ENCODE measurements at places on chromosomes 1 and 21.
A peak's percentile ranks its signal among the peaks of the same experiment; 100 is the strongest.

DNA sequence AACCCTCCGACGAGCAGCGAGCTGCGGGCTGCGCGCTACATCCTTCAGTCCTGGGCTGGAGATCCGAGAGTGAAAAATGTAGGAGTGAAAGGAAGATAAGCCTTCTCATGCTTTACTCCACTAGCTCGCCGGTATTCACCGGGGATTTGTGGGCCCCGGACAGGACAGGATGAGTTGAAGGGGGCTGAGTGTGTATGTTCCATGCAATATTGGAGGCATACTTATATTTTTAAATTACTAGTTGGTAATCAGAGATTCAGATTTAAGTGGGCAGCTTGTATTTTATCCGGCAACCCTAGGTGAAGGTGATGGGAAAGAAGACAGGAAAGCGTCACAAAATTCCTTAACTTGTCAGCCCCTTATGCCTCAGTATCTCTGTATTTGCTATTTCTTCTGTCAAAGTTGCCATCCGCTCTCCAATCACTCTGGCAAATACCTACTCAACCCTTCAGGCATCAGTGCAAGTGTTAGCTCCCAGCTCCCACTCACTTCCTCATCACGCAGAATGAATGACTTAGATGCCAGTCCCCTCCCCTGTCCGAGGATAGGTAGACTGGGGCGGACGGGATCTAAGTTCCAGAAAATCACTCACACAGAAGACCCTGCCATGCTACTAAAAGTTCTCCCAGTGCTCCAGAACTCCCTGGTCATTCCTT, 503 bp upstream of the PIGM start:
- no peak for DNase-seq

DNA sequence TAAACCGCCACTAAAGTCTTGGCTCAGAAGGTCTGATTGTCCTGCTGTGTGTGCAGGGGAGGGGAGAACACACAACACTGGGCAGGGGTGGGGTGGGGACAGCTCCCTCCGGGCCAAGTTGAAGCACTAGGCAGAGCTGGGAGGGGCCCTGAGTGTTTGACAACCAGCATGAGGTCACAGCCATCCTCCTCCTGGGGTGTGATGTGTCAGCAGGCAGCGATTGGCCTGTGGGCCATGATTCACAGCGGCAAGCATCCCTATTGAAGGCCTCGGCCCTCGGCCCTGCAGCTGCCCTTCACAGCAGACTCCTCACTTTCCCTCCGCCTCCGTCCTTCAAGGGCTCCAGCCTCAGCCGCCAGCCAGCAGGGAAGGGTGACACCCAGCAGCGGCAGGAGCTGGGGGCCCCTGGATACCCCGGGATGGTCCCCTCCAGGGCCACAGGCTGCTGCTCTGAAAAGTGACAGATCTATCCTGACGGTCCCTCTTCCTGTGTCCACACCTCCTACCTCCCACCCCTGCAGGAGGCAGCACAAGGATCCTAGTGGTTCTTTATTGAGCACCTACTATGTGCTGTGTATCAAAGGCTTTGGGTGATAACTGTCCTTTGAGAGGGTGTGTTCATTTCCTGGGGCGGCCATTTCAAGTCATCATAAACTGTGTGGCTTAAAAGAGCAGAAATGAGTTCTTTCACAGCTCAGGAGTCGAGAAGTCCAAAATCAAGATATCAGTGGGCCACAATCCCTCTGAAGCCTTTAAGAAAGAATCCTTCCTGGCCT, 66.0 kb upstream of the SLC25A33 start:
- peak; percentile 89 for DNase-seq

DNA sequence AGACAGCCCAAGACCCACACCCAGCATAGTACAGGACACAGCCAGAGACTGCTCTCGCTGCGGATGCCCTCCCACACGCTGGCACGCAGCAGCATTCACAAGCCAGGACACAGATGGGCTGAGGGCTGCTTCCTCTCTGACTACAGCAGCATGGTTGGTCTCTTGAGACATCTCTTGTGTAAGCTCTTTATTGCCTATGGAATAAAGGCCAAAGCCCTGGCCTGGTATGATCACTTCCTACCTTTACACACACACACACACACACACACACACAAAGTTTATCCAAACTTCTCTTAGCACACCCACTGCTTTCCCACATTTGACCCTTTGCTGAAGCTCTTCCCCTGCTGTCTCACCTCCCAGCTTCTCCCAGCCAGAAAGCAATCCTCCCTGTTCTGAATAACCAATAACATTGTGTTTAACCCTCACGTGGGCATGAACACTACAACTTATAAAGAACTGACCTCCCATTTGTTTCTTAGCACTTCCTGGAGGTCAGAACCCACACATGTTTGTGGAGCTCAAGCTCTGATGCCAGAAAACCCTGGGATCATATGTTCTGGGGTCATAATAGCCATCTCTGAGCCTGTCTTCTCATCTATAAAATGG, 1.2 kb upstream of the LUZP1 start:
- no peak for DNase-seq

- no peak for DNase-seq
Observed at GRCh38 chr1:65845535-65846060, 52.9 kb downstream of the PDE4B start.

GRCh38 chr1:1324084-1324523, 356 bp downstream of the INTS11 start:
- DNase-seq = no peak

DNA sequence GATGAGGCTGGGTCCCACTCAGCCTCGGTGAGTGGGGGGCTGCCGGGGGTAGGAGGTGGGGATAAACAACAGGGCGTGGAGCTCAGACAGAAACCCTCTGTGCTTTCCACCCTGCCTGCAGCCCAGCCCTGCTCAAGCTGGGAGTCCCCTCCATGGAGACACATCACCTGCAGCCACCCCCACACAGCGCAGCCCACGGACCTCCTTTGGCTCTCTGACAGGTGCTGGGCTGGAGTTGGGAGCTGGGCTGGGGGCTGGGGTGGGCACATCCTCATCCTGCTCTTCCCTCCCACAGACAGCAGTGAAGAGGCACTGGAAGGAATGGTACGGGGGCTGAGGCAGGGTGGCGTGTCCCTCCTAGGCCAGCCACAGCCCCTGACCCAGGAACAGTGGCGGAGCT, 1.9 kb upstream of the CATSPER4 start:
- no peak for DNase-seq

GRCh38 chr1:222181191-222181590, 366.7 kb downstream of the HHIPL2 start:
- no peak for DNase-seq

GRCh38 chr1:153556348-153556747, 7.3 kb upstream of the S100A3 start:
- DNase-seq = no peak

DNA sequence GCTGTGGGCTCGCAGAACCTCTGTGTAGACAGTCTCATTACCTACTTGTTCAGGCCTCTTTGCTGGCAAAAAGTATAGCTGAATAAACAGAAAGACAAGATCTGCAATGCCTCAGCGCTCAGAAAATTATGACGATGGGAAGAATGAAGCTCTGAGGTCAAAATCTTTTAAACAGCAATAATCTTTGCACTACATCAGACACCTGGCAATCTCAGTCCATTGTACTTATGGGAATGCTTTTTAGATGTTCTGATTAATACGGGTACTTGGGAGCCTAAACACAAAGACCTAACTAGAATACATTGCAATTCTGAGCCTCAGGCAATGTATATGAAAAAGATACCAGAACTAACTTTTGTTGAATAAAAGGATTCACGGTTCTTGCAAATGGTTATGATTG, 410.7 kb downstream of the SMYD3 start:
- no peak for DNase-seq

DNA sequence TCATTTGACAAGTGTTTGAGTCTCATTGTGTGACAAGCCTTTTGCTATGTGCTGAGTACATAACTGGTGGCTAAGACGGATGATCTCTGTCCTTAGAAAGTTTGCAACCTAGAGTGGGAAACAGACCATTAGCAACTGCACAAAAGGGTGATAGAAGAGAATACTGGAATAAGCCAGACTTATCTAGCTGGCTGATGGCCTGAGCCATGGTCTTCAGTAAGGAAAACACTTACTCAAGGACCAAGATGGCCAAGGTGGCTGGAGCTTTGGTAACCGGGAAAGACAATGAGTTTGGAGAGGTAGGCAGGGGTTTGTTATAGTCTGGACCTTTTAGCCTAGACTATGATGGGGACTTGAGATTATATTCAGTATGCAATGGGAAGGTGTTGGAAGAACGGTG, 1.6 kb upstream of the TAF12 start:
- DNase-seq = no peak

DNA sequence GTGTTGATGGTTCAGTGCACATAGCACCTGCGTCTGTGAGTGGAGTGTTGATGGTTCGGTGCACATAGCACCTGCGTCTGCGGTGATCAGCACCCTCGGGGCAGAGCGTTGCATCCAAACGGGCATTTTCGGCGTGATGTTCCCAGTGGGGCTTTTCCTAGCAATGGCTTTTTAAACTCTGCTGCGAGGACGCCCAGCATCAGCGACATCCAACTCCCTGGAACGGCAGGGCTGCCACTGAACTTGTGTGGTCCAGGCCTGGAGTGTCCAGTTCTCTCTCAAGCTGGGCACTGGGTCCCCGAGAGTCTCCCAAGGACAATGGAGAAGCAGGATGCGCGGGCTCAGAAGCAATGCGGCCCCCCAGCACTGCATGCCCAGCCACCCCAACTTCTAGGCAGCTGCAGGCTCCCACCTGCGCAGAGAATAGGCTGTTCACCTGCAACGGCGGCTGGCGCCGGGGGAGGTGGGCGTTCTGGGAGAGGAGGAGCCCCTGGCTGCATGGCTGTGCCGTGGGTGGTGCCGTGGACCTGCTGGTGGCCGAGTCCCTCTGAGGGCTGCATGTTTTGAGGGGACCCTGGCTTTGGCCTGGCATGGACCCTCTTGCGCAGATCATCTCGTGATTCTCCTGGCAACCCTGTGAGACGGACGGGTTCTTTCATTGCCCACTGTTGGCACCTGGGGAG, 10.1 kb upstream of the C1orf174 start:
- no peak for DNase-seq

GRCh38 chr1:83829106-83829505, 169.8 kb downstream of the TTLL7 start:
- DNase-seq = no peak

DNA sequence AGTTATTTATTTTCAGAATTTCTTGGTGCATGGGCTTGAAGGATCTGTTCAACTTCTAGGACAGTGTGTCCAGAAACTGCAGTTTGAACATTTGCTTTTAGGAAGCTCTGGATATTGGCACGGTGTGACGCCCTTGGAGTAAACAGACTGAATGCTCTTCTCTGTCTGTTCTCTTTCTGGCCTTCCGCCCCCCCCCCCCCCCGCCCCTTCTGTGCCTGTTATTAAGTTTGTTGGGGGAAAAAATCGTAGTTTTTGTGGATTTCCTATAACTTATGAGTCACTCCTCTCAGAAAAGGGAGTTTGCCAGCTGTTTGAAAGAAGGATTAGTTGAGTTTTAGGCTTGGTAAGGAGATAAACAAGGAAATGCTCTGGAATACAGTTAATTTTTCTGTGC, 1.2 kb downstream of the KCTD3 start:
- DNase-seq = peak; percentile 20

DNA sequence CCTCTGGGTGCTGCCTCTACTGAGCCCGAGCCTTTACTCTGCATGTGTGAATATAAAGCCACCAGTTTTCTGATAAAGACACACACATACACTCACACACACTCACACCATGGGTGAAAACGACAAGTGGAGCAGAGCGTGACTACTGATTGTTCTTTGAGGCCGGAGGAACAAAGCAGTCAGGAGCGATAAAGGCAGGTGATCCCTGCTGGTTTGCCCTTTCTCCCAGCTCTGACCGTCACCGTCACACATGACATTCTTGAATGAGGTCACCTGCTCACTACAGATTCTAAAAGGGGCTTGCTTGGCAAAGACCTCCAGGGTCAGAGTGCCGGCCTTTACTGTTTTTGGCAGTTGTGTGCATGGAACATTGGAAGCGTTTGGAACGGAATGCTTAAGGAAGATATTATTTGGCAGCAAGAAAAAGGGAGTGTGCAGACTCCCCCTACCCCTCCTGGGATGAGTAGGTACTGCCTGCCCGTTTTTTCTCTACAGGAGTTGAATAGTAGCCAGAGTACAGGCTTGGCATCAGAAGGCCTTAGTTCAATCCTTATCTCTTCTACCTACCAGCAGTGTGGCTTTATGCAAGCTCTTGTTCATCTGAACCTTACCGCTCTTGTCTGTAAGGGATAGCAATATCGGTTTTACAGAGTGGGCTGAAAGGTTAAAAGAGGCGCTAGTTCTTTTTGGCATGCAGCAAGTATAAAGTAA, 79.7 kb downstream of the PBX1 start:
- no peak for DNase-seq

DNA sequence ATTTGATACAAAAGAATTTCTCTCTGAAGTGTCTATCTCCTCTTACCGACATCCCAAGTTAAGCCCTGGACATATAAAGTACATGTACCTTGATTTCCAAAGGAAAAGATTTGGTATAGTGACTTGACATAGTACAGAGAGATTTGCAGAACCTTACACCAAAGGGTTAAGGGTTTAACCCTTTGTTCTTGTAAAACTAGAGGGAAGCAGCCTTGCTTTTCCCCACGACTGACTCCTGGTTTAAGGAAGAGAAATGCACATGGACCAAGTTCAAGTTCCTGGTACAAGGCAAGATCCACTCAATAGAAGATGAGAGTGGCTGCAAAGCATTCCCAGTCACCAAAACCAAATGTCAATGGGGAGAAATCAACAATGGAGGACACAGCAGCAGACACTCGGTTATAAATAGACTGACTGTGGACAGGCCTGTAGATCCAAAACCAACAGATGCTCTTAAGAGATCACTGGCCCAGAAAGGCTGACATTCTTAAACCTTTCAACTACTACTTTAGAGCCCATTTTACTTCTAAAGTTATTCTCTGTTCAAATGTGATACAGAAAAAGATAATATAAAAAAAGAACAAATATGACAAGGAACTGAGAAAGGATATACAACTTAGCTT, 69.4 kb downstream of the PUM1 start:
- DNase-seq = no peak

DNA sequence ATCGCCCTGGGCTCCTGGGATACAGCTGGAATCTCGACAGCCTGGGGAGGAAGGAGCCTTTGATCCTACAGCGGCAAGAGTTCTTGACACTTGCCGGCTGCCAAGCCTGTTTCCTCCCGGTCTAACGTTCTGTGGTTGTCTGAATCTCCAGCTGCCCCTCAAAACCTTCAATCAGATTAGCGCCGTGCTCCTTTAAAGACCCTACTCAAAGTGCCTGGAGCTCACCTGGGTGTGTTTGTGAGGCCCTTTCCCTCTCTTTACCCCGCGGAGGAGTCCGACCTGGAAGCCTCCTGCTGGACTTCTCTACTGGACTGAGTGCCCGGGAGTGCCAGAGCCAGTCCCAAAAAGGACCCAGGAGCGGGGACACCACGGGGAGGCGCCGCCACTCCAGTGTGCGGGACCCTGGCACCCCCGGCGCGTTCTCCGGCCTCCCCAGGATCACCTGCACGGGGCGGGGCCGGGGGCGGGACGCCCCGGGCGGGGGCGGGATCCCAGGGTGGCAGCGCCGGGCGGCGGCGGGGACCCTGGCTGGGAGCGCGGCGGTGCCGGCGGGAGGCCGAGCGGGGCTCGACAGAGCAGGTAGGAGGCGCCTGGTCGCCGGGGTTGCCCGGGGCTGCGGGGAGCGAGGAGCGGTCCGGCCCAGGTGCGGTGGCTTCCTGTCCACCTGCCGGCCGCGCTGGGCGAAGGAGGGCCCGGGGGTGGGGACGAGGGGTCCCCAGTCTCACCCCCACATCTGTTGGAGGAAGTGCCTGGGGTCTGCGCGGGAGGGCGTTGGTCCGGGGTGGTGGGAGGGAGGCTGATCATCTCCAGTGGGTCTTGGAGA, at the start of gene NCMAP:
NCMAP (plus strand) TSS at position 497 of the 823 bp plus-strand sequence. CDS start 39,344 bp downstream, outside the sequence.
- DNase-seq = peak; percentile 51

- DNase-seq = peak; percentile 87
Observed at GRCh38 chr1:223704921-223705878, 7.1 kb upstream of the CAPN2 start.
